ENCODE measurements at places on chromosomes 13 and 19.

GRCh38 chr13:29931696-29932095 lies 81.3 kb upstream of the UBL3 start:
- no peak for DNase-seq

DNA sequence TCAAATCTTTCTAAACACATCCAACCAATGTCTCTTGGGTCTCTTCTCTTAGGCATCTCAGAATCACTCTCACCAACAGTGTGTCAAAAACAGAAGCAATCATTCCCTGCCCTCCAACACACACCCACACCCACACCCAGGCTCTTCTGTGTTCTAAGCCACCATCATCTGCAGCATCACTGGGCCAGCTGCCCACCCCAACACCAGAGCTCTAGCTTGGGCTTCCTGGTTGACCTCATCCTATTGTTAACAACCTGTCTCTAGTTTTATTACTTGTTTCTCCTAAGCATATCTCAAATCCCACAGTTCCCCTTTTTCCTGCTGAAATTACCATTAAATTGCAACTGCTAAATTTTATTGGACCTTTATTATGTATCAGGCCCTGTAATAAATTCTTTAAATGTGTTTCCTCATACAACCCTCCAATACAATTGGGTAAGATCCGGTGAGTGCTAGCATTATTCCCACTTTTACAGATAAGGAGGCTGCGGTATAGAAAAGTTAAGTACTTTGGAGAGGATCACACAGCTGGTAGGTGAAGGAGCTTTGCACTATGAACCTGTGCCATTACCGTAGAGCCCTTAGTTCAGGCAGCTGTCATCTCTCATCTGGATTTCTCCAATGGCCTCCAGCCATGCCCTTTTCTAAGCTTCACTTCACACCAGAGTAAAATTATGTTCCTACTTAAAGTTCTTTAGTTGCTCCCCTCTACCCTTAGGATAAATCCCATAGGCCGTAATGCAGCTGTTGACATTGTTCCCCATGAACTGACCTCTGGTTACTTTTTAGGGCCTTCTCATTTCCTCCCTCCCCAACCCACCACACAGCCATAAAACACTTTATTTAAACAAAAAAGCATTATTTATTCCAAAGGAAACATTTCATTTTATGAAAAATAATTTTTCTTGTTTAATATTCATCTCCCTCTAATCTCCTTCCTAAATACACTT lies 227.7 kb downstream of the B3GLCT start:
- DNase-seq: no peak

DNA sequence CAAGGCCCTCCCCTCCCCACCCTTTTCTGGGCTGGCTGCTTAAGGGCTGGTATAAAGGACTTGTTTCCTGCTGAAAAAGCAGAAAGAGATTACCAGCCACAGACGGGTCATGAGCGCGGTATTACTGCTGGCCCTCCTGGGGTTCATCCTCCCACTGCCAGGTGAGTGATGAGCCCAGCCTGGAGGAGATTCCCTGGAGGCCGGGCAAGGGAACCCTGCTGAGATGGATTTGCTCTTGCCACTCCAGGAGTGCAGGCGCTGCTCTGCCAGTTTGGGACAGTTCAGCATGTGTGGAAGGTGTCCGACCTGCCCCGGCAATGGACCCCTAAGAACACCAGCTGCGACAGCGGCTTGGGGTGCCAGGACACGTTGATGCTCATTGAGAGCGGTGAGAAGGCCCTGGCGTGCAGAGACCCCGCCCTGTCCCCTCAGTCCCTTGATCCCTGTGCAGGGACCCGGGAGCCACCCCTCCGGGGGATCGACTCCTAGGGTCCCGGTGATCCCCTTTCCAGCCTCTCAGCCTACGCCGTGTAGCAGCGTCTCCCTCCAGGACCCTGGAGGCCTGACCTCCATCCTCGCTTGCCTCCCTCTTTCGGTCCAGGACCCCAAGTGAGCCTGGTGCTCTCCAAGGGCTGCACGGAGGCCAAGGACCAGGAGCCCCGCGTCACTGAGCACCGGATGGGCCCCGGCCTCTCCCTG lies at the start of gene CD177:
Gene CD177 (plus strand): TSS at position 81 of the 699 bp plus-strand sequence. CDS start 29 bp downstream, at position 110.
- DNase-seq: no peak

DNA sequence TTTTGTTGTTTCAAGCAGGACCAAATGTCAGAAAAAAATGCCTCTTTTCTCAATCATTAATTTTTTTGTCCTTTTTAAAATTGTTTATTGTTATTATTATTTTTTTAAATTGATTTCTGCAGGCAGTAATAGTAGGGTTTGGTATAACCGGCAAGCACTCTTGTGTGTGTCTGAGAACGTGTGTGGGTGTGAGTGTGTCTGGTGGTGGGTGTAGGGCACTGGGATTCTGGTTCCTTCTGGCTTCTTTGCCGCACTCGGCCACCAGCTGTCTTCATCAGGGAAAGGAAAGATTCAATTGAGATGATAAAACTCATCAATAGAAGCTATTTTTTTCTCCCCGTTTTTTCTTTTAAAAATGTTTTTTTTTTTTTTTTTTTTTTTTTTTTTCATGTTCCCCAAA lies 56.4 kb downstream of the IER2 start:
- no peak for DNase-seq

DNA sequence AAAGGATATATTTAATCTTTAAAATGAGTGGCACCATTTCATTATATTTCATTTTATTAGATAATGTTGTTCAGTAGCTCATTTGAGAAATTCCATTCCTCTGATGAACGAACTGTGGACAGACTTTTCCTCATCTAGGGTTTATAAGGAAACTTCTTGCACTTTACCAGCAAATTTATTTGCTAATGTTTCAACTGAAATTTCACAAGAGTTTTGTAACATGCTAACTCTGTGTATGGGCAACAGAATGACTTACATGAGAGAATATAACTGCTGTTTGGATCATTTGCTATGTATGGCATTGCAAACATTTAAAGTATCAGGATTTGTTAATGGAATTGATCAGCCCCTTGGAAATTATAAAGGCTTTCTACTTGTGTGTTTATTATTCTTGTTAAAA lies 3.7 kb upstream of the IRS2 start:
- DNase-seq: no peak

DNA sequence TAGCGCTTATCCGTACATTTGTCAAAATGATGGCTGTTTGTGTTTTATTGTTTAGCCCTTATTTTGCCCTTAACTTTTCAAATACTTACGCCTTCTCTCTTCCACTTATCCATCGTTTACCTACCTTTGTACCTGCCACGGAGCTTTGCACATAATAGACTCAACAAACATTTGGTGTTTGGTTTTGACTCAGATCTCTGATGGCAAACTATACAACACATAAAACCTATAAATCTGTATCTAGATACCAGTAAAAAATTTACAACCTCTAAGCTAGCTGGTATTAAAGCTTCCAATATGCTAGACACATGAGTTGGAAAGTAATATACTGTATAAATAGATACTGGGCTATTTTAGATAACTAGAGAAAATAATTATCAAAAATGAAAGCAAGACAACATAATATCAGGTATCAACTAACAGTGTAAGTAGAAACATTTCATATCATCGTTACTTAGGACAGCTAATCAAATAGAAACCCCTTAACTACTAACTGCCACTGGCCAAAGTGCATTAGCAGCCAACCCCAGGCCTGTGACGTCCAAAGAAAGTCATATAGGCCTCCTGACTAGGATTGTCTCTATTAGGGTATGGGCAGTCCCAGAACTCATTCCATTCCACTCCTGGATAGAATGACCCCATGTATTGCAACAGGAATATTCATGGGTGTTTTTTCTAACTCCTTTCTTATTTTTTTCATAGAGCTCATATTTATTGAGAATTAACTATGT lies 53.8 kb downstream of the KCTD12 start:
- no peak for DNase-seq

- DNase-seq: no peak
Measured at GRCh38 chr19:29248332-29248844, 35.4 kb upstream of the UQCRFS1 start.

DNA sequence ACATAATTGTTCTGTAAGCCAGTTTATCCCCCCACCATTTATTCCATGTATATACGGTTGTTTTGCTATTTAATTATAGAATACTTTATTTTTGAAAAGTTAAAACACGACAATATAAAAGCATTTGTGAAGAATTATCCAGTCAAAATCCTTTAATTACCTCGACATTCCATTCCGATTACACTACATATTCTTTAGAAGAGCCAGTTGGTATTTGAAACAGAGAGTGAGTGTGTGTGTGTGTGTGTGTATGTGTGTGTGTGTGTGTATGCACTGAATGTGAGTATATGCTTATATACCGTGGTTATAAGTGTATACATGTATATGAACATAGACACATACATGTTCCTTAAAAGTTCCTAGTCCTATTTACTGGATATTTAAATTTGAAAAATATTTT lies 87.8 kb upstream of the KLF5 start:
- DNase-seq: no peak

DNA sequence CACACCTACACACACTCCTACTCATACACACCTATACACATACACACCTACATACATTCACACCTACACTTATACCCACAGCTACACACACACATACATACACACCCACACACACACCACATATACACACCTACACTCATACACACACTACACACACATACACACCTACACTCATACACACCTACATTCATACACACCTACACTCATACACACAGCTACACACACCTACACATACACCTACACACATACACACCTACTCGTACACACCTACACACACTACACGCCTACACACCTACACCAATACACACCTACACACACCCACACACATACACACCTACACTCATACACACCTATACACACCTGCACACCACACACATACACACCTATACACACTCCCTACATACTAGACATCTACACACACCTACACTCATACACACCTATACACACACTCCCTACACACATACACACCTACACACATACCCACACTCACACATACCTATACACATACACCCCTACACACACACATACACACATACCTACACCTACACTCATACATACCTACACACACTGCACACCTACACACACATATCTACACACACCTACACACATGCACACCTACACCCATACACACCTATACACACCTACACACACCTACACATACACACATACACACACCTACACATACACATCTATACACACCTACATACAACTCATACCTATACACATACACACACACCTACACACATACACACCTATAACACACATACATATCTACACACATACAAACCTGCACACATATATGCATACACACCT lies 285.2 kb upstream of the MAB21L1 start:
- DNase-seq: no peak

- no peak for DNase-seq
Measured at GRCh38 chr19:48451624-48452023, 3.8 kb upstream of the KCNJ14 start.

DNA sequence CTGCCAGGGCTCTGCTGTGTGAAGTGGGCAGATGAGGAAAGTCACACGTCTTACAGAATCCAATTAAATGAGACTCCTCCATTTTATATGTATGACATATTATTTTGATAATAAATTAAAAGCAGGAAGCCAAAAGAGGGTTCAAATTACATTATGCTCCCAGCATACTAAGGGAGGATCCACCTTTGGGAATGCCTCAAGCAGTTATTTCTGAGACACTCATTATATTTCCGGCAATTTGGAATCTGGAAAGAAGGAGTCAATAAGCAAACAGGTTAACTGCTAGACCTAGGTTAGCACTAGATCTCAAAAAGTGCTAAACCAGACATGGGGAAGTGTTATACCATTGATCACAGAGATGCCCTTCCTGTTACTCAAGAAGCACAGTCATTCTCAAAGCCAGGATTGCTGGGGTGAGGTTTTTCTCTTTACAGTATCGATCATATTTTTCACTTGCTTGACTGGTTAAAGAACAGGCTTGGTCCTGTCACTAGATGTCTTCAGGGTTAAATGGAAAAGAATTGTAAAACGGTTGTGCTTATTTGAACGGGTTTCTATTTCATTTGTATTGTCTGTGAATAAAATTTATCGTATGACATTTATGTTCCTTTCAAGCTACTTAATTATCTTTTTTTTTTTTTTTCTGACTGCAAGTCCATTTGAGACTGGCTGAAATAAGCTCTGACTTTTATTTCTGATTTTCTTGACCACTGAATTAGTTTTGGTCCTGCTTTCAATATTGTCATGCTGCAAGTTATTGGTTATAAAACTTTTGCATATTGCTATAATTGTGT lies 523.2 kb downstream of the KLF12 start:
- DNase-seq: peak; percentile 60

- DNase-seq: no peak
Measured at GRCh38 chr13:30065181-30065580, 214.8 kb upstream of the UBL3 start.

GRCh38 chr13:24212674-24213073 lies 52.2 kb downstream of the SPATA13 start:
- no peak for DNase-seq

GRCh38 chr19:6216236-6216995 lies 63.4 kb downstream of the MLLT1 start:
- no peak for DNase-seq

DNA sequence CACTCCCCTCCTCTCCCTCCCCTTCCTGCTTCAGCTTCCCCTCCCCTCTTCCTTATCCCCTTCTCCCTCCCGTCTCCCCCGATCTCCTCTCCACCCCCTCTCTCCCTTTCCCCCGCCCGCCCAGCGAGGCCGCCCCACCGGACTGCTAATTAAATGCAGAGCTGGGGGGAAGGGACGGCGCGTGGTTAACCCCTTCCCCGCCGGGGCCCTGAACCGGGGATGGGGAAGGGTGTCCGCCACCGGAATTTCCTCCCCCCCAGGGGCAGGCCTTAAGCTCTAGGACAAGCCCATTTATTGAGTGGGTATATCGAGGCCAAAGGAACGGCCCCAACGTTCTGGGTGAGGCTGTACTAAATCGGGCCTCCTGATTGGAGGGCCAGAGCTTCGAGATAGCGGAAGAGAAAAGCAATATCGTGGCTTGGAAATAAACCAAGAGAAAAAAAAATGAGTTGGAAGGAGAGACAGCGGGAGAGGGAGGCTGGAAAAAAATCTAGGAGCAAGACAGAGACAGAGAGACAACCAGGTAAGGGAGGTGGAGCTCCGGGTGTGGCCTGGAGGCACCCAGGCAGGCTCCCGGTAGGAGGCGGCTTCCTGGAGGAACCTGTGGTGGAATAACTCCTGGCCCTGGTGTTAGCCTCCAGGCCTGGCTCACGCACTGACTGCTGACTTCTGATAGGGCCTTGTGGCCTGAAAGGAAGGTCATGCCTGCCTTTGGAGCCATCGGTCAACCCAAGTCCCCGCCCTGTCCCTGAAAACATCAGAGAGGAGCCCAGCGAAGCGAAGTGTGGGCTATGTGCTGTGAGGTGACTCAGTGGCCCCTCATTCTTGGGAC lies 11.6 kb upstream of the JUND start:
- no peak for DNase-seq

DNA sequence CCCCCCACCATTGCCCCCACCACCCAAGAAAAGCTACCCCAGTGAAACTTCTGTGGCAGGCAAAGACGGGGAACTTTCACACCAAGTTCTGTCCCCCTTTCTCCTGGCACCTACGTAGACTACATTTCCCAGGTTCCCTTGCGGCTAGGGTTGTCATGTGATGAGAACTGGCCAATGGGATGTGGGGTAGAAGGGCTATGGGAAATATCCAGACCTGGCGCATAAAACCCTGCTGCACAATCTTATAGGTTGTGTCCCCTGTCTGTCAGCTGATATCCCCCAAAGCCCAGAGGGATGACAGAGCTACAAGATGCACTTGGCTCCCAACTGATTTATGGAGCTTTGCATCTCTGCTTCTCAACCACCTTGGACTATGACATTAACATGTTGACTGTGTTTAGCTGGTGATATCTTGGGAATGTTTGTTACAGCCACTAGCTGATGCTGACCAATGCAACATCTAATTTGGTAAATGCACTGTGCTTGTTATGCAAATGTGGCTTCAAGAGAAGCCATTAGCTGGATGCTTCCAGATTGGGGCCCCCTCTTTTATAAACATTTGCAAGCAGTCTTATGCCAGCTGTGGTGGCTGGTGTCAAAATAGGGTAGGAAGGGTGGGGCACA lies 6.1 kb downstream of the SH2D3A start:
- DNase-seq: no peak

Measured in NCI-H187 (cell line).